ENCODE measurements at places on chromosomes 6 and 20. TPM values are rescaled to one million over a fixed set of nuclear protein-coding genes. Genes with fewer than 3 reads are reported as not detected.

Gene C20orf202
- total RNA-seq: 0.07 TPM

Gene TMEM63B
- 16.7 TPM for total RNA-seq

Gene BEND6
- total RNA-seq: 1.2 TPM

Gene ZNF391
- 0.25 TPM for total RNA-seq

Gene CST4
- total RNA-seq: not detected

Gene TREML2
- total RNA-seq: not detected

Gene IRF4
- 0.24 TPM for total RNA-seq

Gene BPI
- total RNA-seq: not detected

Gene BPIFB1
- total RNA-seq: not detected

Gene TGM3
- 0.12 TPM for total RNA-seq

Gene C6orf52
- total RNA-seq: 1.7 TPM
